ENCODE measurements at places on chromosomes 3 and 15. TPM values are rescaled to one million over a fixed set of nuclear protein-coding genes. Genes with fewer than 3 reads are reported as not detected.

CKMT1B gene
- not detected for polyA plus RNA-seq

AHSG gene
- polyA plus RNA-seq = 22.3 TPM

TRIM71 gene
- 0.19 TPM for polyA plus RNA-seq

SNAP23 gene
- 59.3 TPM for polyA plus RNA-seq

DNA sequence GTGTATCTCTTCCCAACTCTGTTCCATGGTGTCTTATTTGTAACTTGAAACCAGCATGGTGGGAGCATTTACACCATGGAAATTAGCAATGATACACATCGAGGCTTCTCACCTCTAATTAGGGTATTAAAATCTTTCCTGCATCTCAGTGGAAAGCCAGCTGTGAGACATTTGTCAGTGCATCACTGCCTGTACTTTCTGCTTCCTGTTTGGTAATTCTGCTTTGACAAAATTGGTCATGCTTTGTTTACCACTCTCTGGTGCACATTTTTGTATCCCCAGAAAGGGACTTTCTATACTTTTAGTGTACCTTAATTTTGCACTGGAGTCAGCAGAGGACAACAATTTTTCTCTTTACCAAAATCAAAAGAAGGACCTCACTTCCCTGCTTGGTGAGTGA is 402.1 kb downstream of the PDCD6IP start:
- no peak overlapping the region for H3K27ac ChIP-seq
- H3K4me1 ChIP-seq = no peaks in the 10 kb centered on the region
- no peaks in the 10 kb centered on the region for H3K27me3 ChIP-seq
- no peak overlapping the region for H3K4me3 ChIP-seq

DNA sequence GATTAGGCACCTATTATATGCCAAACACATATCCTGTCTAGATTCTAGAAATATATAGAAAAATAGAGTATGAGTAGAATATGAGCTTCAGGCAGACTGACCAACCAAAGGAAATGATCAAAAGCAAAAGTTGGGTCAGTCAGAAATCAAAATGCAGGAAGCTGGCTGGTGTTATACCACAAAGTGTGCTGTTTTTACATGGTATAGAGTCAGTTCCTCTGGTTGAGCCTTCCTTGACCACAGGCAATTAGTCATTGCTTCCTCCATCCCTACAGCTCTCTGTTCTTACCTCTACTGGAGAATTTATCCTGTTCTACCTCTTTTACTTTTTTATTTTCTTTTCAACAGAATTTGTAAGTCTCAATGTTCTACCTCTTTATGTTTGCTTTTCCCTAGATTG is 149.8 kb downstream of the TMCO5A start:
- no peak for DNase-seq
- H3K36me3 ChIP-seq = no peaks in the 10 kb centered on the region
- H3K4me3 ChIP-seq = no peak overlapping the region
- H3K27ac ChIP-seq = peak overlapping the region; percentile 3
- no peaks in the 10 kb centered on the region for H3K27me3 ChIP-seq

DNA sequence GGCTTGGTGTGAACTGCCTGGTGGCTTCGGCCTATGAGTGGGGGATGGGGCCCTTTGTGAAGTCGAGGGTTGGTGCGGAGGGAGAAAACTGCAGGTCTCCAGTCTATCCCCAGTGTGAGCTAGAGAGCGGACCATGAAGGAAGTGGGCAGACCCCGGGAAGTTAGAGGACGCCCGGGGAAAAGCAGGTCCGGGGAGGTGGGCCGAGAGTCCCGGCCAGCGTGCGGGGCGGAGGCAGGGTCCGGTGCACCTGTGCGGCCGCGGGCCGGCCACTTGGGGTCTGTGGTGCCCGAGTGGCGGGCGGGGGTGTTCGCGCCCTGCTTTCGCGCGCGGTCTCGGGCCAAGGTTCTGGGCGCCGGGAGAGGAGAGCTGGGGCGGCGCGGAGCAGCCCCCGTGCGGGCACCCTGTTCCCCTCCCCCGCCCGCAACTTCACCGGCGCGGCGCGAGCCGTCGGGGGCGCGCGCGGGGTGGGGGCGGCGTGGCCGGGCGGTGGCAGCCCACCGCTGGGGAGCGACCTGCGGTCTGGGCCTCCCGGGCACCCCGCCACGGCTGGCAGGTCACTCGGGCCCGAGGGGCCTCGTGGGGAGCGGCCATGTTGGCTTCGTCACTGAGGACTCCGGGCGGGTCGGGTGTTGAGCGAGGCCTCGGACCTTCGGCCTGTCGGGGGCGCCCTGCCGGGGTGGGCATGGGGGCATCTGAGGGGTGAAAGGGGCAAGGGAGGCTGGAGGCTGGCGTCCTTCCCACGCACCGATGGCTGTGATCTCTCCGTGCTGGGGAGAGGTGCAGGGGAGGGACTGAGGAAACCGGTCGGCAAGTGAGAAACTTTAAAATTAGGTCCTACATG is 4.8 kb downstream of the UBE2E1 start:
- peak overlapping the region; percentile 72 for H3K27ac ChIP-seq
- H3K27me3 ChIP-seq = no peaks in the 10 kb centered on the region
- H3K36me3 ChIP-seq = peaks cover 4% of the 10 kb centered on the region
- H3K4me3 ChIP-seq = peak overlapping the region; percentile 54

- H3K27me3 ChIP-seq = no peaks in the 10 kb centered on the region
- no peak for DNase-seq
- peaks cover 3% of the 10 kb centered on the region for H3K4me1 ChIP-seq
- no peaks in the 10 kb centered on the region for H3K36me3 ChIP-seq
- no peak overlapping the region for H3K27ac ChIP-seq
- H3K4me3 ChIP-seq = no peak overlapping the region
Measured at GRCh38 chr15:61518191-61518950, 289.3 kb upstream of the RORA start.

DNA sequence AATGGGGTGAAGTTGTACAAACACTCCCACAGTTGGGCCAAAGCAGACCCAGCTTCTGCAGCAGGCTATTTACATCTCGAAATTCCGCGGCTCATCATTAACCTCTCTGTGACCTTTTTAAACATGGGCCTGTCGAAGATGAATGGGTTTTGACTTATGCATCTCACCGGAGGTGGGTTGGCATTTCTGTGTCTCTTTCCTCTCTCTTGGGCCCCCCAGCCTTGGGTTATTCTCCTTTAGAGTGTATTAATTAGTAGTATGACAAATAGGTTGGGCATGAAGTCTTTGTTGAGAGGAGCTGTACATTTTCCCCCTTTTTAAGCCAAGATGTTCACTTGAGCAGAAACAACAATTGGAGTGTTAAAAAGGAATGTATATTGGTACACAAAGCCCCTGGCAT is 9.8 kb downstream of the SMAD6 start:
- no peak overlapping the region for H3K27ac ChIP-seq
- H3K36me3 ChIP-seq = peaks cover 9% of the 10 kb centered on the region
- no peak overlapping the region for H3K4me3 ChIP-seq
- H3K27me3 ChIP-seq = no peaks in the 10 kb centered on the region
- DNase-seq = no peak

All from muscle of leg (tissue), 16 donors.